ENCODE measurements at places on chromosomes 2 and 18.

- H3K27ac ChIP-seq, result no peak overlapping the region
- no peaks in the 10 kb centered on the region for H3K36me3 ChIP-seq
- no peak for DNase-seq
- no peak overlapping the region for H3K4me3 ChIP-seq
- no peaks in the 10 kb centered on the region for H3K27me3 ChIP-seq
Observed at GRCh38 chr18:76592981-76593381, 97.9 kb upstream of the ZNF516 start.

DNA sequence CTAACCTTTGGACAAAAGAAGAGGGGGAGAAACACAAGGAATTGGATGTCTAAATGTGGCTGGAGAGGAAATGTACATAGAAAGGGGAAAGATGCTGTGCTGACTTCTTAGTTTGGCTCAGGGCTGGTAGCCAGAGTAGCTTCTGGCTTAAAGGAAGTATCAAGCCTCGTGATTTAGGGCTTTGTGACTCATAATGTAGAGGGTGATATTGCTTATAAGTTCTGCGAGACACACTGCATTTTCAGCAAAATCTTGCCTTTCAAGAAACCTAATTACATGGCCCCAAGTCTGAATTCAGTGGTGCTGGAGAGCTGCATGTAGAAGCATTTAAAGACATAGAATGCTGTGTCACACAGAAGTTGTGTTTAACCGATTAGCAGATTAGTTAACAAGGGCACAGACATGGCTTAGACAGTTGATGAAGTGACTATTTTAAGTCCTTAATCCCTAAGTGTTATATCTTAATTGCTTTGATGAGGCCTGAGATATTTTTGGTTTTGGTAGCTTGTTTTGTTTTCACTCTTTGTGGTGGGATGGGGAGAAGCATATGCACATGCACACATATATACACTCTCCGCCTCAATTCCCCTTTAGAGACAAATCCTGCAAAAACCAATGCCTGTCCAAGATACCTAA is 66.4 kb downstream of the EPAS1 start:
- H3K4me3 ChIP-seq, result no peak overlapping the region
- no peaks in the 10 kb centered on the region for H3K27me3 ChIP-seq
- H3K4me1 ChIP-seq, result peaks cover 17% of the 10 kb centered on the region

- no peaks in the 10 kb centered on the region for H3K27me3 ChIP-seq
- DNase-seq, result no peak
- H3K4me3 ChIP-seq, result no peak overlapping the region
- H3K36me3 ChIP-seq, result no peaks in the 10 kb centered on the region
- no peak overlapping the region for H3K27ac ChIP-seq
- no peaks in the 10 kb centered on the region for H3K4me1 ChIP-seq
Observed at GRCh38 chr2:192247456-192247855, 52.7 kb upstream of the TMEFF2 start.

DNA sequence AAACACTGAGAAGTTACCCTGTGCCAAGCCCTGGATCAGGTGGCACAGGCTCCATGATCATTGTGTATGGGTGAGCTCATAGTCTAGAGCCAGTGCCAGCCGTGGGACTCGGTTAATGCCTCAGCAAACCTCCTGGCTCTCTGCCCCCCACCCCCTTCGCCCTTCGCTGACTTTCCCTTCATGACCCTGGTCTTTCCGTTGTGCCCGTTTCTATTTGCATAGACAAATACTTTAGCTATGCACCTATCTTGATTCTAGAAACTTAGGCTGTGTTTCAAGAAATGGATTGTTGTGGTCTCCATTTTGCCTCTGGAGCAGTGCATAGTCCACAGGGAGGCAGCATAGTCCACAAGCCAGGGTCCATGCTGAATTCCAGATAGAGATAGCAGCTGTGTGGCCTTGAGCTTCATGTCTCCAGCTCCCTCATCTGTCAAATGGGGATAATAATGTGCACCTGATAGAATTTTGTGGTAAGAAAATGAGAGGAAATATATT is 44.8 kb upstream of the KDM3A start:
- no peak for DNase-seq
- no peaks in the 10 kb centered on the region for H3K4me1 ChIP-seq
- H3K36me3 ChIP-seq, result no peaks in the 10 kb centered on the region
- H3K4me3 ChIP-seq, result no peak overlapping the region

- peaks cover 4% of the 10 kb centered on the region for H3K27me3 ChIP-seq
- H3K4me1 ChIP-seq, result no peaks in the 10 kb centered on the region
- no peak overlapping the region for H3K4me3 ChIP-seq
- DNase-seq, result no peak
- no peaks in the 10 kb centered on the region for H3K36me3 ChIP-seq
- no peak overlapping the region for H3K27ac ChIP-seq
Observed at GRCh38 chr2:5694306-5694705, 2.1 kb downstream of the SOX11 start.

DNA sequence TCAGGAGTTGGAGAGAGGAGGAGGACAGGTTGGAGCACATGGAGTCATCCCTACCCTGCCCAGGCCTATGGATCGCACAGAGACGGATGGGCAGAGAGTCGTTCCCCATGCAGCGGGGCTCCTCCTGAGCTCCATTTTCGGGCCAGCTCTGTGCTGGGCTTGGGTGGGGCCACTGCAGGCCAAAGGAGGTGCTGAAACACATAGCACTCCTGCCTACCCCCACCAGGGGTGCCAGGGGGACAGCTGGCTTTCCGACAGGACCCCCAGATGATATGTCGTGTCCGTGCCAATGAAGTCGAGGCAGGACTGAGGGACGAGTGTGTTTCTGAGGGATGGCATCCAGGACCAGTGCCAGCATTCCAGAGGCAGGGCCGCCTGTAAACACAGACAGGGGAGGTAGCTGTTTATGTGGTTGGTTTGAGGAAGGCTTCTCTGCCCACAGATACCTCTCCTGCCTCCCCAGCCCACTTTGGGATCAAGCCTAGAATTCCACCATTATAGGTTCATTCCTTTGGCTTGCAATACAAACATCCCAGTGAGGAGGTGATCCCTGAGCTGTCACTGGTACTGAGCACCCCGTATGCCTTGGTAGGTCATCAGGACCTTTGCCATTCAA is 116.6 kb downstream of the GLI2 start:
- no peaks in the 10 kb centered on the region for H3K36me3 ChIP-seq
- H3K4me1 ChIP-seq, result no peaks in the 10 kb centered on the region
- no peaks in the 10 kb centered on the region for H3K27me3 ChIP-seq
- H3K4me3 ChIP-seq, result no peak overlapping the region

DNA sequence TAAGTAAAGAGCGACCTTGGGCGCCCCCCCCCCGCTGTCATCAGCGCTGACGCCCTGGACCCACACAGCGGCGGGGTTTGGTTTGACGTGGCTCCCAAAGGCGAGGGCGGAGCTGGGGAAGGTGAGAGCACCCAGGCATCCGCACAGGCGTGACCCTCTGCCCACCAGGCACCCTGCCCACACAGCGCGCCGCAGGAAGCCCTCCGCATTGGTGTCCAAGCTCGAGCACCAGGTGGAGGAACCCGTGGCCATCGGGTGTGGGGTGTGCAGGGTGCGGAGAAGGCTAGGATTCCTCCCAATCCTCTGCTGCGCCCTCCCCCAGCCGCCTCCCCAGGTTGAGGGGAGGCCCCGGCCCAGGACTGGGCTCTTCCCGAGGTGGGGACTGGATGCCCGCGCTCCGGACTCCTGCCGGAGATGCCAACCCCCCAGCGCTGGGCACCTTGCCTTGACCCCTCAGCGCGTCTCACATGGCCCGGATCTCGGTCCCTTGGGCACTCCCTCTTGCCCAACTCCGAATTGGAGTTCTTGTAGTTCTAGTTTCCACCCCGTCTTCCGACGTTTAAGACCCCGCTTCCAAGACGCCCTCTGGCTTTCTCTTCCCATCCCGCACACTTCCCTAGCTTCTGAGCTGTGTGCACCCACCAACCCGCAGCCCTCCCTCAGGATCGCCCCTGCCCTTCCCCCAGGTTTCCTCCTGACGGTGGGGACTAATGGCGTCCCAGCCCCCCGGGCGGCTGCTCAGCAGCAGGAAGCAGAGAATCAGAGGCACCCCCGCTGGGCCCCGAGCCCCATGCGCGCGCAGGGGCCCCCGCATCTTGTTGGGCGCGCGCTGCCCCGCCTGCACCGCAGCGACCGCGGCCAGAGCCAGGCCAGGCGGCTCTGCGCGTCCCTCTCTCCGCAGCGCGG is 25.9 kb upstream of the RESP18 start:
- H3K36me3 ChIP-seq, result no peaks in the 10 kb centered on the region
- H3K4me3 ChIP-seq, result no peak overlapping the region
- H3K27me3 ChIP-seq, result peaks cover 5% of the 10 kb centered on the region
- no peak for DNase-seq
- no peak overlapping the region for H3K27ac ChIP-seq

- H3K4me1 ChIP-seq, result no peaks in the 10 kb centered on the region
- no peak for DNase-seq
- H3K27ac ChIP-seq, result no peak overlapping the region
- no peak overlapping the region for H3K4me3 ChIP-seq
- H3K36me3 ChIP-seq, result no peaks in the 10 kb centered on the region
Observed at GRCh38 chr2:214575030-214575429, 164.2 kb downstream of the VWC2L start.

DNA sequence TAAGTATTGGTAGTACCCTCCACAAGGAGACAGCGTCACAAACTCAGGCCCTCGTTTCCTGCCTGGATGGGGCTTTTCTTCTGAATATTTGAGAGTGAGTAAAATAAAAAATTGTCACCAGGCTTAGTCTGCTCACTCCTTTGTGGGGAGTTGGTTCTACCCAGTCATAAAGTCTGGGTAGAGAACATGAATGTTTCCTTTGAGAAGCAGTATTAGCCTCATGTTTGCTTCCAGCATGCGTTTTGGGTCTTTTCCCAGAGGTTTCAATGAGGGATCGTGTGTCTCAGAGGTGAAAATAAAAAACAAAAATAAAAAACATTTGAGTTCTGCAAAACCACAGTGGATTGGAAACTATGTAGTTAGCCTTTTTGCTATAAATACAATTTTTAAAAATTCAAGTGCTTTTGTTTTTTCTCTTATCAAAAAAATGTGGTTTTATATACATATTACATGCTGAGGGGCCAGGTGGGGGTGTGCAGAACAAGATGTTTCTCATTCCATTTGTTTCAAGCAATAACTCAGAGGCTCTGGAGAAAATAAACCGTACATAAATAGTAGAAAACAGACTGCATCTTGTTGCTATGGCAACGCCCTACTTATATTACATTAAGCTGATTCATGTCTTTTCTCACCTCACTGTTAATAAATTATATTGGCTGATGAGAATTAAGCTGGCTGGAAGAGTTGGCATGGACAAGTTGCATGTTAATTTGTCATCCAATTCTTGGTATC is 225.4 kb upstream of the FBXO11 start:
- no peak for DNase-seq
- no peak overlapping the region for H3K4me3 ChIP-seq
- H3K27me3 ChIP-seq, result no peaks in the 10 kb centered on the region
- H3K36me3 ChIP-seq, result no peaks in the 10 kb centered on the region

GRCh38 chr2:85009019-85009618 is 38.2 kb downstream of the KCMF1 start:
- H3K36me3 ChIP-seq, result peaks cover 5% of the 10 kb centered on the region
- H3K27ac ChIP-seq, result no peak overlapping the region
- H3K4me1 ChIP-seq, result peaks cover 33% of the 10 kb centered on the region
- H3K27me3 ChIP-seq, result no peaks in the 10 kb centered on the region

- no peaks in the 10 kb centered on the region for H3K27me3 ChIP-seq
- no peaks in the 10 kb centered on the region for H3K4me1 ChIP-seq
- H3K36me3 ChIP-seq, result no peaks in the 10 kb centered on the region
- no peak for DNase-seq
- no peak overlapping the region for H3K27ac ChIP-seq
- H3K4me3 ChIP-seq, result no peak overlapping the region
Observed at GRCh38 chr2:221337957-221338685, 234.0 kb downstream of the EPHA4 start.

DNA sequence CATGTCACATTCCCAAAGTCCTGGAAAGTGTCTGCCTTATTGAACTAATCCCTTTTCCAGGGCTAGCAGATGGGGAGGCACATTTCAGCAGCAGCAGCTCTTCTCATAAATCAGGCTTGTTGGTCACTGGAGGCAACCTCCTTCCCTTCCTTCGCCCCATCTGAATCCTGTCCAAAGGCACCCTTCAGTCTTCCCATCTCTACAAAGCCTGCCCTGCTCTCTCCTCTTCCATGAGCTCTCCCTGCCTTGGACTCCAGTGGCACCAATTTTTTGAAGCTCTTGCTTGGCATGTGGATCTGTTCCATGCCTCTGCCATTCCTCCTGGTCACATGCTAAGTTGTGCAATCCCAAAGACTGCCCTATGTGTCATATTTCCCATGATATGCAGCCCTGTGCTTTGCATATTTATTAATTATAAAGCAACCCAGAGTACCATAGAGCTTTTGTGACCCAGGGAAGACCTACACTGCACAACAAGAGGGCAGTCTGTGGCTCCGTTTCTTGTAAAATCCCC is 70.3 kb downstream of the ANTXR1 start:
- no peak overlapping the region for H3K27ac ChIP-seq
- no peaks in the 10 kb centered on the region for H3K36me3 ChIP-seq
- H3K4me3 ChIP-seq, result no peak overlapping the region
- no peaks in the 10 kb centered on the region for H3K27me3 ChIP-seq
- H3K4me1 ChIP-seq, result no peaks in the 10 kb centered on the region

DNA sequence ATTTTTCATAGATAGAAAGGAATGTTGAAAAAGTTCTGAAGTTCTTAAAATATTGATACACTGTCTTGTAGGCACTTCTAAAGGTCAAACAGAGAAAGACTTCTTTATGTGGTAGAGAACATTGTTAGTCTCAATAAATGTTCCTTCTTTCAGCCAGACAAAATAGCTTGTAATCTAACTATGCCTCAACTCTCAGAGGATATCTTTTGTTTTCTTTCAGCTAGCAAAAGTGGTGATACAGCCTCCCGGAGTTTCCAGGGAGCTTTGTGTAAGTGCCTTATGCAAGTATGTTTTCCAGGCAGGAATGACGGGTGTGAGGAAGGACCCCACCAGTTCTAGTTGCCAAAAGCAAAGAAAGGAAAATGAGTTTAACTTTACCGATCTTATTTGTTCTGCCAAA is 452.1 kb upstream of the ST6GAL2 start:
- no peaks in the 10 kb centered on the region for H3K27me3 ChIP-seq
- no peaks in the 10 kb centered on the region for H3K4me1 ChIP-seq
- no peak for DNase-seq
- H3K27ac ChIP-seq, result no peak overlapping the region
- H3K36me3 ChIP-seq, result no peaks in the 10 kb centered on the region

- H3K27ac ChIP-seq, result no peak overlapping the region
- no peak for DNase-seq
- no peaks in the 10 kb centered on the region for H3K27me3 ChIP-seq
- no peaks in the 10 kb centered on the region for H3K36me3 ChIP-seq
- no peak overlapping the region for H3K4me3 ChIP-seq
Observed at GRCh38 chr2:24456599-24457556, 34.2 kb upstream of the NCOA1 start.

DNA sequence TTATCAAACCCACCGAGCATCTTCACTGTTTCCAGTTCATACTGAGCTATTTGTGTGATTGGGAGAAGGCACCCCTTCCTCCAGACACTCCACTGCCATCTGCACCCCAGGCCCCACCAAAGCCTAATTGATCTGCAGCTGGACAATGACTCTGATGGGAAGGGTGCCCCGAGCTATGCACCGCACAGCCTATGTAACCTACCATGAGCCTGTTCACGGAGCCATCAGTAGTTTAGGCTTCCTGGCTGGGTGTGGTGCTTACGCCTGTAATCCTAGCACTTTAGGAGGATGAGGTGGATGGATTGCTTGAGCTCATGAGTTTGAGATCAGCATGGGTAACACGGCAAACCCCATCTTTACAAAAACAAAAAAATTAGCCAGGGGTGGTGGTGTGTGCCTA is 17.8 kb upstream of the ASAP2 start:
- no peak overlapping the region for H3K4me3 ChIP-seq
- H3K27ac ChIP-seq, result no peak overlapping the region
- no peak for DNase-seq
- H3K4me1 ChIP-seq, result no peaks in the 10 kb centered on the region
- no peaks in the 10 kb centered on the region for H3K36me3 ChIP-seq

- no peaks in the 10 kb centered on the region for H3K27me3 ChIP-seq
- H3K4me3 ChIP-seq, result no peak overlapping the region
- no peak for DNase-seq
- no peak overlapping the region for H3K27ac ChIP-seq
- H3K36me3 ChIP-seq, result no peaks in the 10 kb centered on the region
Observed at GRCh38 chr2:232418056-232418455, 11.4 kb downstream of the ALPG start.
